ENCODE measurements at places on chromosomes 16 and 17.
A peak's percentile ranks its signal among the peaks of the same experiment; 100 is the strongest.

- DNase-seq, result peak; percentile 87
Measured at GRCh38 chr17:27353461-27354050, 59.6 kb downstream of the WSB1 start.

- DNase-seq, result no peak
Measured at GRCh38 chr16:9334103-9334502, 242.7 kb downstream of the HAPSTR1 start.

GRCh38 chr17:6435968-6436367 is 1.0 kb upstream of the AIPL1 start:
- peak; percentile 63 for DNase-seq

DNA sequence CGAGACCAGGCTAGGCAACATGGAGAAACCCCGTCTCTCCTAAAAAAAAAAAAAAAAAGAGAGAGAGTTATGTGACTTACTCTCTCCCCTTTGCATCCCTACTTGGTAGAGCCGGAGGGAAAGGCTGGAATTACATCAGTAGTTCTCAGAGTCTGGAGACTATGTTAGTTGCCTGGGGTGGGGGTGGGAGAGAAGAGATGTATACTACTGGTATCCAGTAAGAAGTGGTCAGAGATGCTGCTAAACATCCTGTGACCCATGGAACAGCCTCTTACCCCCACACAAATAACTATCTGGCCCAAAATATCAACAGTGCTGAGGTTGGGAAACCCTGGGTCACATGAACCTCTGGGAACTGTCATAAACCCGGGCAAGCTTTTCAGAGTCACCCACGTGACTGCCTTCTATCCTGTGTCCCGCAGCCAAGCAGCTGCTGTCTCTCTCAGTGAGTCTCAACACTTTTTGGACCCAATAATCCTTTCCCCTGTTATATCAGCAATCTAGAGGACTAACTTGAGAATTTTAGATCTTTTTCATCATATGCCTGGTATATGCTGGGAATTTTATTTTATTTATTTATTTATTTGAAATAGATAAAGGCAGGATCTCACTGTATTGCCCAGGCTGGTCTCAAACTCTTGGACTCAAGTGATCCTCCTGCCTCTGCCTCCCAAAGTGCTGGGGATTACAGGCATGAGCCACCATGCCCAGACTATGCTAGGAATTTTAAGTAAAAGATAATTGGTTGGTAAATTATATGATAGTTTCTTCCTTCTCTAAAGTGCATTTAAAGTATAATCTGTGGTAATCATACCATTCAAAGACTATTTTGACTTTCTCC is 8.7 kb downstream of the EIF1 start:
- DNase-seq, result no peak

GRCh38 chr16:86631444-86631843 is 53.1 kb downstream of the FOXL1 start:
- no peak for DNase-seq

GRCh38 chr17:3894911-3895343 is 2.1 kb upstream of the CAMKK1 start:
- DNase-seq, result no peak

- peak; percentile 69 for DNase-seq
Measured at GRCh38 chr17:64306850-64307463, 43.9 kb upstream of the TEX2 start.

DNA sequence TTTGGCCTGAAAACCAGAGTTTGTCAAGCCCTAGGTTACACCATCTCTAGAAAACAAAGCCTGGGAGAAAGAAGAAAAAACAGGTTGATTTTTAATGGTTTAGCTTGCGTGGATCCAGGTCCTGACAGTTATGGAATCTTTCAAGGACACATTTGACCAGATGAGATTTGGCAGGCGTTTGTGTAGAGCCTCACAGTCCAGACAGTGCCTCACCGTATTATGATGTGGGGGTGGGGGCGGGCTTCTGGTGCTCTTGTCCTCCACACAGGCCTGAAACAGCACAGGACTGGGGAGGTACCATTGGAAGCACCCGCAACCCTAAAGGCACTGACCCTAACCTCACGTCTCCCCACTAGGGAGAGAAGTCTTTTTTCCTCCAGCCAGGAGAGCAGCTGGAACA is 19.6 kb downstream of the MVP start:
- no peak for DNase-seq

GRCh38 chr16:73037331-73037745 is 10.6 kb downstream of the ZFHX3 start:
- DNase-seq, result no peak

DNA sequence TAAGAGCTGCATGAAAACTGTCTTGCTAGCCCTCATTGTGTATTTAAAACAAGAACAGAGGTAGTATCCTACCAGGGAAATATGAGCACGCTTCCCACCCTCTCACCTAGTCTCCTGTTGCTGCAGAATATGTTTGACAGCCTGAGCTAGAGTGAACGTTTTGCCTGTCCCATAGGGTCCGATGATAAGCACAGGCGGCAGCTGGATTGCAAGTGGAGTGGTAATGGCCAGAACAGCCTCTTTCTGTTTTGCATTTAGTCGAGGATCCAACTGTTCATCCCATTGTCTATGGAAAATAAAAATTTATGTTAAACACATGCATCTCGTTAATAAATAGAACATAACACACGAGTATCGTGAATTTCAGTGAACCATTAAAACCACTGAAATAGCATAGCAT is 84.2 kb downstream of the HELZ start:
- DNase-seq, result no peak

DNA sequence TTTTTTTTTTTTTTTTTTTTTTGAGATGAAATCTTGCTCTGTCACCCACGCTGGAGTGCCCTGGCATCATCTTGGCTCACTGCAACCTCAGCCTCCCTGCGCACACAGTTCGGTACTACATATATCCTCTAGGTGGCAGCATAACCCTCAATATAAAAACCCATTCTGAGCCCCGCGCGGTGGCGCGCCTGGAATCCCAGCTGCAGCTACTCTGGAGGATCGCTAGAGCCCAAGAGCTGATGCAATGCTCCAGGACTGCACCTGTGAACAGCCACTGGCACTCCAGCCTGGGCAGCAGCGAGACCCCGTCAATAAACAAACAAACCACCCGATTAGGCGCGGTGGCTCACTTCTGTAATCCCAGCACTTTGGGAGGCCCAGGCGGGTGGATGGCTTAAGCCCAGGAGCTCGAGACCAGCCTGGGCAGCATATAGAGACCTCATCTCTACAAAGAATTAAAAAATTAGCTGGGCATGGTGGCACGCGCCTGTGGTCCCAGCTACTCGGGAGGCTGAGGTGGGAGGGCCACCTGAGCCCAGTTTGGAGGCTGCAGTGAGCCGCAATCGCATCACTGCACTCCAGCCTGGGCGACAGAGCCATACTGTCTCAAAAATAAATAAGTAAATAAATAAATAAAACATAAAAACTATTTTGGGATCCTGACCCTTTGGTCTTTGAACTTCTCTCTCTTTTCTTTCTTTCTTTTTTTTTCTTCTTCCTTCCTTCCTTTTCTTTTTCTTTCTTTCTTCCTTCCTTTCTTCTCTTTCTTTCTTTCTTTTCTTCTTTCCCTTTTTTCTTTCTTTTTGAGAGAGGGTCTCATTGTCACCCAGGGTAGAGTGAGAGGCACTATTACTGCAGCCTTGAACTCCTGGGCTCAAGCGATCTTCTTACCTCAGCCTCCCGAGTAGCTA is 15.4 kb upstream of the AKAP10 start:
- peak; percentile 73 for DNase-seq

GRCh38 chr17:81487487-81488275 is 24.9 kb downstream of the ACTG1 start:
- DNase-seq, result peak; percentile 80

GRCh38 chr17:47708864-47709541 is 15.0 kb downstream of the TBKBP1 start:
- no peak for DNase-seq

GRCh38 chr16:13148836-13149235 is 247.4 kb downstream of the SHISA9 start:
- no peak for DNase-seq

DNA sequence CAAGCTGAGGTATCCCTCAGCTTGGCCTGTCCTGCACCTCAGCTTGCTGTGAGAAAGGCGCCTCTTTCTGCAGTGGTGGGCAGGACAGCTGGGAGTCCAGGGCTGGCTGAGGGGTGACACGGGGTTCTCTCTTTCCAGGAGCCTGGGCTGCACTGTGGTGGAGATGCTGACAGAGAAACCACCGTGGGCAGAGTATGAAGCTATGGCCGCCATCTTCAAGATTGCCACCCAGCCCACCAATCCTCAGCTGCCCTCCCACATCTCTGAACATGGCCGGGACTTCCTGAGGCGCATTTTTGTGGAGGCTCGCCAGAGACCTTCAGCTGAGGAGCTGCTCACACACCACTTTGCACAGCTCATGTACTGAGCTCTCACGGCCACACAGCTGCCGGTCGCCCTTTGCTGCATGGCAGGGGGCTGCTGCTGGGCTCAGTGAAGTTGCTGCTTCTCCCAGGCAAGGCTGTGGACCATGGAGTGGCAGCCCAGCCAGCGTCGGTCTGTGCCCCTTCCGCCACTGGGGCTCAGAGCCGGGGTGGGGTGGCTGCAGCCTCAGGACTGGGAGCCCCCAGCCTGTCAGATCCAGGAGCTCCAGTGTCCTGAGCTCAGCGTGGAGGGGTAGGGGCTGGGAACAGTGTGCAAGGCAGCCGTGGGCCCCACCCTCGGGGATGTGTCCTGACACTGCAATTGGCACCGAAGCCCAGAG is 6.4 kb downstream of the LIMD2 start:
- no peak for DNase-seq

- no peak for DNase-seq
Measured at GRCh38 chr16:66152181-66152580, 214.3 kb upstream of the CDH5 start.

DNA sequence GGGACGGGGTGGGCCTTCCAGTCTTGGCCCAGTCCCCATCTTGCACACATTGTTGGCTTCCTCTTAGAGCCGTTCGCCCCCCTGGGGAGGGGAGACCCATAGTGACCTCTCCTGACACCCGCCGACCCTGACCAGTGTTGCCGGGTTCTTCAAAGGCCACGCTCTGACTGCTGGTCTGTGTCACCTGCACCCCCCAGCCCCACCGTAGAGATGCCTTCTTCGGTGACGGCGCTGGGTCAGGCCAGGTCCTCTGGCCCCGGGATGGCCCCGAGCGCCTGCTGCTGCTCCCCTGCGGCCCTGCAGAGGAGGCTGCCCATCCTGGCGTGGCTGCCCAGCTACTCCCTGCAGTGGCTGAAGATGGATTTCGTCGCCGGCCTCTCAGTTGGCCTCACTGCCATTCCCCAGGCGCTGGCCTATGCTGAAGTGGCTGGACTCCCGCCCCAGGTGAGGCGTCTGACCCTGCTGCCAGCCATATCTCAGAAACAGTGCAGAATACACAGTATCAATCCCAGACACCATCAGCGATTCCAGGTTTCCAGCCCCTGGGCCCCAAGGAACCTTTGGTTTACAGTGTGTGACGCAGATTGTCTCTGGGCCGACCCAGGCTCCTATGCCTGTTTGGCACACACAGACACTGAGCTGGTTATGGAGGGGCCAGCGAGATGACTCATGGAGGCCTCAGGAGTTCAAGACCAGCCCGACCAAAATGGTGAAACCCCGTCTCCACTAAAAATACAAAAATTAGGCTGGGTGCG is 1.3 kb downstream of the SLC26A11 start:
- no peak for DNase-seq

DNA sequence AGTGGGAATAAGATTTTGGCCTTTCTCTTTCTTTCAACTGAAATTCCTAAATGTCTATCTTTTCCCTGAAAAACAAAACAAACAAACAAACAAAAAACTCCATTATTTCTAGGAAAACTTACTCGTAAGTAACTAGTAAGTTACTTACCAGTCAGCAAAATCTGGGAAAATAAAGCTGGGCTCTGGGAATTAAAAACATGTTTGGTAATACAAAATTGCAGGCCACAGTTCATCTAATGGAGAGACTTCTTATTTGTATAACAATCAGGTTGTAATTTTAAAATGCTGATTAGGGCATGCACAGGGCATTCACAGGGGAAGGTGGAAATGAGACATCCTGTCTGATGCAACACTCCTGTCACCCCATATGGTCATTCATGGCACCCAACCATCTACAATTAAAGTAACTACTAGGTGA is 3.8 kb upstream of the WIPI1 start:
- no peak for DNase-seq

- no peak for DNase-seq
Measured at GRCh38 chr17:82269882-82270500, 3.5 kb downstream of the CSNK1D start.

GRCh38 chr17:7849751-7850504 is 4.9 kb upstream of the TMEM88 start:
- no peak for DNase-seq

- DNase-seq, result no peak
Measured at GRCh38 chr16:53757971-53758609, 54.1 kb downstream of the FTO start.

DNA sequence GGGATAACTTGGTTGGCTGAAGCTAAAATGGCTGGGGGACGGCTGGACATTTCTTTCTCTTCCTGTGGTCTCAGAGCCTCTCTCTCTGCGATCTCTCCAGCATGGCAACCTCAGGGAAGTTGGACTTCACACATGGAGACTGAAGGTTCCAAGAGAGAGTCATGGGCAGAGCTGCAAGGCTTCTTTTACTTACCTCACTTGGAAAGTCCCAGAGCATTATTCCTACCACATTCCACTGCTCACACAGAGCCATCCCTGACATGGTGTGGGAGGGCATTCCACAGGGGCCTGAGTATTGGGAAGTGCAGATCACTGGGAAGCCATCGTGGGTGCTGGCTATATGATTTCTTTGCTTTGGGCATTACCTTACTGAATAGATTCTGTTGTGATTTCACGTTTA is 9.8 kb upstream of the SLC6A2 start:
- no peak for DNase-seq

- DNase-seq, result no peak
Measured at GRCh38 chr17:2705263-2705662, 6.3 kb downstream of the CLUH start.

DNA sequence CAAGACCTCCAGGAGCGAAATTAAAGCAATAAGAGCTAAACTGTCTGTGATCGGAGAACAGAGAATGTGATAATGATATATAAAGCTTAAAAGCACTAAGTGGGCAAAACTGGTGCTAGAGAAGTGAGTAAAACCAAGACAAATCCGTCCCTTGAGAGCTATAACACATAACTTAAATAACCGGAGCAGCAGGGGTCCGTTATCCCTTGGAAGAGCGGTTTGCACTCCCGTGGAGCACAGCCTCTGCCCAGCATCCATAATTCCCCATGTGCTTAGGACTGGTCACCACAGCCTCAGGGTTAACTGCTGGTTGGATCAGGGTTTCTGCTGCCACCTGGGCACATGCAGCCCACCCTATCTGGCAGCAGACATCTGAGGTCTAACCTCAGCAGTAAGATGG is 489.0 kb downstream of the NPIPA7 start:
- DNase-seq, result no peak

GRCh38 chr16:23055481-23055880 is 93.8 kb downstream of the USP31 start:
- no peak for DNase-seq

- DNase-seq, result no peak
Measured at GRCh38 chr17:50488880-50489279, 10.2 kb downstream of the RSAD1 start.

Measured in activated naive CD4-positive, alpha-beta T cell treated with Interleukin-2 at 50 U/mL for 16 hours (primary cell).